Fibroblast of upper back skin (primary cell): ENCODE measurements at places on chromosomes 7 and 10.
A peak's percentile ranks its signal among the peaks of the same experiment; 100 is the strongest.

DNA sequence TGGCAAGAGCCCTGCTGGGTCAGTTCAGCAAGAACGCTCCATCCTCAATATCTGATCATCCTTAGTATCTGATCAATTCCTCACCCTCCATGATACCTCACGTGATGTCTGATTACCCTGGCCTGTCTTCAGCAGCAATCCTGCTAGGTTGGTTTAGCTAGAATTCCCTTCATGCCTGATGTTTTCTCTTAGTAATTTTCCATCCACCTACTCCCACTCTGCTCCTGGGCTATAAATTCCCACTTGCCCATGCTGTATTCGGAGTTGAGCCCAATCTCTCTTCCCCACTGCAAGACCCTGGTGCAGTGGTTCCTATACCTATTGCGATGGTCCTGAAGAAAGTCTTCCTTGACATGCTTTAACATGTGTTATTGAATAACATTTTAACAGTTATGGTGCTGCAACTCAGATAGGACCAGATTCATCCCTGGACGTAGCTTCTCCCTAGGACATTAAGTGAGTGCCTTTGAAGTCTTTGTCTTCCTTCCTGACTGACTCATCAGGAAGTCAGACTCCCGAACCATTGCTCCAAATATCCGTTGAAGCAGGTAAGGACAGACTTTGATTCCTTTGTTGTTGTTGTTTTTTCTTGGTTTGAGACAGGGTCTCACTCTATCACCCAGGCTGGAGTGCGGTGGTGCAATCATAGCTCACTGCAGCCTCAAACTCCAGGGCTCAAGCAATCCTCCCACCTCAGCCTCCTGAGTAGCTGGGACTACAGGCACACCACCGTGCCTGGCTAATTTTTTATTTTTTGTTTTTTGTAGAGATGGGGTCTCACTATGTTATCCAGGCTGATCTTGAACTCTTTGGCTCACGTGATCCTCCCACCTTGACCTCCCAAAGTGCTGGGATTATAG is 29.4 kb upstream of the CLDN3 start:
- no peak for DNase-seq

- no peak for DNase-seq
Measured at GRCh38 chr10:87038286-87038717, 18.2 kb downstream of the FAM25A start.

DNA sequence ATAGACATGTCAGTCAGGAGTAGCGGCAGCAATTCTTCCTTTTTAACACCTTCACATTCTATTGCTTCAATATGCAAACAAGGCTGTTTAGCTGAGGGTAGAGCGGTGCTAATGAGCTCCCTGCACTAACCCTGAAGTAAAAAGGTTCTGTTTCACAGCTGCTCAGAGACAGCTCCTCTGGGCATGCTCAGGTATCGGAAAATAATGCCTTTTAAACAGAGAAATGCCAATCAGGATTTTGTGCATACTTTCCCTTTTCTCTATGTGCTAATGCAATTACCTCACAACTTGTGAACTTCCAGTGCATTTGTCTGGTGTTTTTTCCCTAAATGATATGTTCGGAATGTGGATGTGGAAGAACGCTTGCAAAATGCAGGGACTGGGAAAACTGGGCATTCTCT is 307.7 kb upstream of the FZD8 start:
- DNase-seq = no peak

- DNase-seq = no peak
Measured at GRCh38 chr10:112353046-112353445, 20.9 kb upstream of the ACSL5 start.

GRCh38 chr10:12541446-12542067 is 192.2 kb downstream of the CAMK1D start:
- DNase-seq = no peak

- DNase-seq = no peak
Measured at GRCh38 chr7:104074529-104074928, 85.1 kb upstream of the RELN start.

- peak; percentile 51 for DNase-seq
Measured at GRCh38 chr10:74190494-74190893, 39.5 kb downstream of the ADK start.
